ENCODE measurements at places on chromosomes 2 and 18. TPM values are rescaled to one million over a fixed set of nuclear protein-coding genes. Genes with fewer than 3 reads are reported as not detected.

The IL1RL1 gene
- polyA plus RNA-seq, result 0.14 TPM

The CNDP1 gene
- not detected for polyA plus RNA-seq

The ZNF385B gene
- not detected for polyA plus RNA-seq

The AGBL5 gene
- polyA plus RNA-seq, result 20.9 TPM

The BBS5 gene
- polyA plus RNA-seq, result 4.6 TPM

The SH2D6 gene
- polyA plus RNA-seq, result 0.16 TPM

The CIB4 gene
- polyA plus RNA-seq, result not detected

The OSBPL6 gene
- polyA plus RNA-seq, result 1.0 TPM

The UGT1A6 gene
- polyA plus RNA-seq, result not detected

The TTN gene
- 0.14 TPM for polyA plus RNA-seq

The FBXO48 gene
- polyA plus RNA-seq, result 0.65 TPM

The THSD7B gene
- polyA plus RNA-seq, result not detected

The UBR3 gene
- 19.1 TPM for polyA plus RNA-seq

The COL3A1 gene
- polyA plus RNA-seq, result 519 TPM

The PTPN4 gene
- polyA plus RNA-seq, result 6.0 TPM

The SPTBN1 gene
- polyA plus RNA-seq, result 123 TPM

The PCARE gene
- polyA plus RNA-seq, result not detected

The FBXO41 gene
- polyA plus RNA-seq, result 0.38 TPM

The CRYGC gene
- not detected for polyA plus RNA-seq

The GPR39 gene
- polyA plus RNA-seq, result 1.00 TPM

The OTOS gene
- not detected for polyA plus RNA-seq
